ENCODE measurements at places on chromosomes 2 and 18.

- no peak for DNase-seq
Observed at GRCh38 chr2:42103829-42104228, 56.0 kb downstream of the PKDCC start.

GRCh38 chr2:224793946-224794345, 77.8 kb upstream of the CCDC195 start:
- DNase-seq: no peak

DNA sequence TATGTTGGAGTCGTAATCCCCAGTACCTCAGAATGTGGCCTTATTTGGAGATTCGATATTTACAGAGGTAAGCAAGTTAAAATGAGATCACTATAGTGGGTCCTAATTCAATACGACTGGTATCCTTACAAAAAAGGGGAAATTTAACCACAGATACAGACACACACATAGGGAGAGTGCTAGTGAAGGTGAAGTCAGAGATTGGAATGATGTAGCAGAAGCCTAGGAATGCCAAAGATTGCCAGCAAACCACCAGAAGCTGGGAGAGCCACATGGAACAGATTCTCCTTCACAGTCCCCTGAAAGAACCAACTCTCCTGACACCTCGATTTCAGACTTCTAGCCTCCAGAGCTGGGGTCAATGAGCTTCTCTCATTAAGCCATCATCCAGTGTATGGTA, 17.7 kb upstream of the ACTR3 start:
- DNase-seq: no peak

GRCh38 chr2:186365406-186365805, 120.7 kb upstream of the ZC3H15 start:
- no peak for DNase-seq

GRCh38 chr2:179097131-179097530, 47.2 kb upstream of the CCDC141 start:
- DNase-seq: no peak

DNA sequence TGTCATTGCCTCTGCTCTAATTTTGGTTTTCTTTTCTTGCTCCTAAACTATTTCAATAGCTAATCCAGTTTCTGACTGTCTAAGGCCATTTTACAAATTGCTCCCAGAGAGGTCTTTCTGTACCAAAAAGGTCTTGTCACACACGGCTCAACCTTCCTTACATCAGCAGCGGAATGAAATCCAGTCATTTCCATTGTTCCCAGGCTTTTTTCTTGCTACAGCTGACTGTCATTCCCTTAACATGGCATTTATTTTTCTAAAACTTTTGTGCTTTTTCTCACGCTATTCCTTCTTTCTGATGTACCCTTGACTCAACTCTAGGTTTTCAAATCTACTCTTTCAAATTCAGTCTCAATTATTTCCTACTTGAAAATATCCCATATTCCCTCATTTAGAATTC, 24.3 kb downstream of the FAM171B start:
- DNase-seq: no peak

DNA sequence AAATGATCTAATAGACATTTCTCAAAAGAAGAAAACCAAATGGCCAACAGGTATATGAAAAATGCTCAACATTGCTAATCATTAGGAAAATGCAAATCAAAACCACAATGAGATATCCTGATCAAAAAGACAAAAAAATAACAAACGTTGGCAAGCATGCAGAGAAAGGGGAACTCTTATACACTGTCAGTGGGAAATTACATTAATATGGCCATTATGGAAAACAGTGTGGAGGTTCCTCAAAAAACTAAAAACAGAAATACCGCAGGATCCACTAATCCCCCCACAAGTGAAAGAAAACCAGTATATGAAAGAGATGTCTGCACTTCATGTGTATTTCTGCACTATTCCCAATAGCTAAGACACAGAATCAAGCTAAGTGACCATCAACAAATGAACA, 57.7 kb upstream of the CTIF start:
- DNase-seq: no peak

DNA sequence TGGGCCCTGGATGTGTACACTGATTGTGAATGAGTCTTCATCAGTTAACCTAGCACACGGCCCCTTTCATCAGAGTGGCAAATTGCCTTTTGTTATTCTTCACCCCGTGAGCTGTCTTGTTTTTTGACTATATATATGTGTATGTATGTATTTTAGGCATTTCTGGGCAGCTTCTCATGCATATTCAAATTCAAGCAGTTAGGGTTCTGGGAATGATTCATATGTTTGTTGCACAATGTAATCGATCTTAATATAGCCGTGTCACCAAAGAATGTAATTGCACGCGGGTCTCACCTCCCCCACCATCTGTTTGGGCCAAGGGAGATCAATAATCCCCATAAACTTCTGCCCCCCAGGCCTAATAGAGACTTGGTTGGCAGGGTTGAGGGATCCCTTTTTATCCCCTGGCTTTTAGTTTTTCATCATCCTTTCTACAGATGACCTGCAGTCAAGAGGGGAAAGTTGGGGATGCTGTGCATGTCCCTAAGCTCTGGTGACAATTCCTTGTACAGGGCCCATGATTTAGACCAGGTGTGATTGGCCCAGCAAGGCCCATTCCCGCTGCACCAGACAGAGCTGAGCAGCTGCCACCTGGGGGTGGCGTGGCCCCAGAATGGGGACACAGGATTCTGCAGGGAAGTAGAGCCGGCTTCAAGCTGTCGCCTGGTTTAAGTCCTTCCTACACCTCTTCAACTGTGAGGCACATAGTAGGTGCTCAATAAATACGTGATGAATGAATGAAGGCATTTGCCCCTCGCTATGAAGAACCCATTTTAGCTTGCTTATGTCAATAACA, 19.2 kb downstream of the KCNF1 start:
- DNase-seq: no peak

- no peak for DNase-seq
Observed at GRCh38 chr2:218745160-218745558, 34.5 kb downstream of the TTLL4 start.

- DNase-seq: no peak
Observed at GRCh38 chr2:142880279-142880678, 2.8 kb downstream of the KYNU start.

DNA sequence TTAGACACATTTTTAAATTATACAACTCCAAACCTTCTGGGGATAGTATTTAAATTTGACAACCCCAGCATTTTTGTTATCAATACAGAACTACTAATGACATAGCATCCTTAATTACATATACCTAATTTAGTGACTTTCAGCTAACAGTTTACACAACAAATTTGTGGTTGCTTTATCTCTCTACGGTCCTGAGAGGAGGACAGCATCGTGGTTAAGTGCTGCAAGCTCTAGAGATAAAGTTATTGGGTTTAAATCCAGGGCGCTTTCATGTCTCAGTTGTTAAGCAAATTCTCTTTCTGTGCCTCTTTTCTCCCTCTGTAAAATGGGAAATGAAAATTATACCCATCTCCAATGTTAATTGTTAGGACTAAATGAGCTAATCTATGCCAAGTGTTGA, 129.3 kb downstream of the METTL4 start:
- DNase-seq: no peak
